ENCODE measurements at places on chromosomes 5 and 9.

DNA sequence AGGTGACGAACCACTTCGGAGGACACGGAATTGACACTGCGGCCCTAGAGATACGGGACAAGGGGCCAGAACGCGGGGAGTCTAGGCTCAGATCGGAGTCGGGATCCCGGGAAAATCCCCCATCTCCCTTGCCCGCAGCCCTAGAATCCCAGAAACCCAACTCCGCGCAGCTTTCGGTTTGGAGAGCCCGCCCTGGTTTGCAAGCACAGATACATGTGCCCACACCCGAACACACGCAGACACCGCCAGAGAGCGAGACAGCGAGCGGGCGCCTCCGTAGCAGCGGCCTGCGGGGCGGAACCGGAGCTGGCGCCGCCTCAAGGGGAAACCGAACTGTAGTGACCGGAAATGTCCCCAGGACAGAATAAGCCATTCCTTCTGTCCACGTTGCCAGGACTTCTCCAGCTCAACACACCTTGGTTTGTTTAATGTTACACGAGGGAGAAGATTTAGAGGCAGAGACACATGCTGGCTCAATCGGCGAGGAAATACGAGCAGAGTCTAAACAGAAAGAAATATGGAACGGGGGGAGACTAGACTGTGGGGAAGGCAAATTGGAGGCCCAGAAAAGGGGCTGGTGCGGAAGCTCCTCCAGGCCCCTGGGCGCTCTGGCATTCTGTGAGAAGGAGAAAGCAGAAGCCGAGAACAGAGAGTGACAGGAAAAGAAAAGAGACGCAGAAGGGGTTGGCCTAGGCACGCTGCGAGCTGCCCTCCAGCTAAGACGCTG is 2.9 kb upstream of the PAX5 start:
- peak; percentile 44 for DNase-seq

- no peak for DNase-seq
These were observed 7.0 kb upstream of the MVB12B start for GRCh38 chr9:126319671-126320070.

GRCh38 chr9:88816141-88816540 is 175.1 kb upstream of the S1PR3 start:
- no peak for DNase-seq

GRCh38 chr5:169029661-169030274 is 271.2 kb downstream of the SLIT3 start:
- no peak for DNase-seq

- DNase-seq: peak; percentile 15
These were observed 21.0 kb upstream of the SUSD3 start for GRCh38 chr9:93037476-93037971.

DNA sequence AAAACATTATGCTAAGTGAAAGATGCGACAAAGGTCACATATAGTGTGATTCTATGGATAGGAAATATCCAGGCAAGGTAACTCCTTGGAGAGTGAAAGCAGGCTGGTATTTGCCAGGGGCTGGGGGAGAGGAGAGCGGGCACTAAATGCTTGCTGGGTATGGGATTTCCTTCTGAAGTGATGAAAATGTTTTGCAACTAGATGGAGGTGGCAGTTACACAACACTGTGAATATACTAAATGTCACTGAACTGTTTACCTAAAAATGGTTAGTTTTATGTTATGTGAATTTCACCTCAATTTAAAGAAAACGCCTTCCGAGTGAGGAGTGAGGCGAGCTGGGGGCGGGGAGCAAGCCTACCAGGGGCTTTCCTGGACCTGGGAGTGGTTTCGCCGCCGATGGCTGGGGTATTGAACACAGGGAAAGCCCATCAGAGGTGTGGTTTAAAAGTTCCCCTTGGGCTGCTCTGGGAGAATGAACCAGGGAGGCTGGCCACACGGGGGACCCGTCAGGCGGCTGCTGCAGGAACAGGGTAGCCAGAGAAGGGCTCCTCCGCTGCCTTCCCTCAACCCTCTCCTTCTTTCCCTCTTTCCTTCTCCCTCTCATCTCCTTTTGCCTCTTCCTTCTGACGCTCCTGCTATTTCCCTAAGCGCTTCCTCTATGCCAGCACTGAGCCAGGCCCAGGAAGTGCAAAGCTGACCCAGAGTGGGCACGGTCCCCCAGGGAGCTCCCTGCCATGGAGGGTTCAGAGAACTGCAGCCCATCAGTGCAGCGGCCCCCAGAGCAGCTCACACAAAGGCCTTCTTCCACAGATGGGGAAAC is 4.9 kb downstream of the AKNA start:
- peak; percentile 77 for DNase-seq

DNA sequence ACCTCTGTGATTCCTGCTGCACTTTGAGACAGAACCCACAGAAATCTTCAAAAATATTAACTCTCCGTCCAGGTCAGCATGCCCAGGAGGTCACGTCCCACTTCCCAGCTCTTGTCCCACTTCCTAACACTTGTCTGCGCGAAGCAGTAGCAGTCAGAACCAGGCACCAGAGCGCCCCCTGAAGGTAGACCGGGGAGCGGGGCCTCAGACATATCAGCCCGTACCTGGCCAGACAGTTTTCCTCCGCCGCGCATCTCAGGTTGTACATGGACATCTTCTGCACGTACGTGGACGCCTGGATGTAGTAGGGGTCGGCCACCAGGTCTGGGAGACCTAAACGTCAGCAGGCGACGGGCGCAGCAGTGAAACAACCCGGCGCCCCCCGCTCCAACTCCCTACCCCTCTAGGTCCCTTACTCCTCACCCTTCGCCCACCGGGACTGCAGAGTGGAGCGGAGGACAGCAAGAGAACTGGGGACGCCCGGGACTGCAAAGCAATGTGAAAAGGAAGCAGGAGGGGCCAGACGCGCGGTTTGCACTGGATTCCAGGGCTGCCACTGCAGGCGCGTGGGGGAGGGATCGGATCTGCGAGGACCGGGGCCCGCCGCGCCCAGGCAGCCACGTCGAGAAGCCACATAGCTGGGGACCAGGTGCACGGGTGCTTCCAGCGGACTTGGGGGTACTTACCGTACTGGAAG is 1.2 kb downstream of the LOX start:
- peak; percentile 32 for DNase-seq

DNA sequence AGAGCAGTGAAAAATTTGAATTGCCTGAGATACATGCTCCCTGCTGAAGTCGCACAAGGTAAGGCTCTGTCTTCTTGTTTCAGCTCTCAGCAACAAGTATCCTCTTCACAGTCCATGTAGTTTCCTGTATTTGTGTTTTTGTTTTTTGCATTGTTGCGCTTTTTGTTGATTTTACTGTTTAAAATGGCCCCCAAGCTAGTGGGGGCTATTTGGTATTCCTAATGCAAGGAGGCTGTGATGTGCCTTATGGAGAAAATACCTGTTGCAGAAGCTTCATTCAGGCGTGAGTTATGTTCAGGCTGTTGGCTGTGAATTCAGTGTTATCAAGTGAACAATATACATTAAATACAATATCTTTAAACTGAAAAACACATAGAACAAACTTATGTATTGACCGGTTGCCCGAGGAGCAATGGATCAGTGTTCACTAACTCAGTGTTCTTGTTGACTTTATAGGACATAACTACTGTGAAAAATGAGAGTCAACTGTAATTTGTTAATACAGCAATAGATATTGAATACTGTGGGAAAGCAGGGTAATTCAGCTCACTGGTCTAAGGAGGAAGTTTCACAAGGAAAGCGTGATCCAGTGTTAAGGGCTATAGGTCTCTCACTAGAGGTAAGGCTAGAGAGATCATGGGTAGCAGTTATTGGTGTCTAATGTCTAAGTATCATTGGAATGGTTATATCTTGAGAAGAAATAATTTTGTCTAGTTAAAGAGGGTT is 150.5 kb downstream of the GCNT1 start:
- DNase-seq: no peak

GRCh38 chr9:35660966-35661415 is 2.9 kb downstream of the CCDC107 start:
- DNase-seq: no peak

DNA sequence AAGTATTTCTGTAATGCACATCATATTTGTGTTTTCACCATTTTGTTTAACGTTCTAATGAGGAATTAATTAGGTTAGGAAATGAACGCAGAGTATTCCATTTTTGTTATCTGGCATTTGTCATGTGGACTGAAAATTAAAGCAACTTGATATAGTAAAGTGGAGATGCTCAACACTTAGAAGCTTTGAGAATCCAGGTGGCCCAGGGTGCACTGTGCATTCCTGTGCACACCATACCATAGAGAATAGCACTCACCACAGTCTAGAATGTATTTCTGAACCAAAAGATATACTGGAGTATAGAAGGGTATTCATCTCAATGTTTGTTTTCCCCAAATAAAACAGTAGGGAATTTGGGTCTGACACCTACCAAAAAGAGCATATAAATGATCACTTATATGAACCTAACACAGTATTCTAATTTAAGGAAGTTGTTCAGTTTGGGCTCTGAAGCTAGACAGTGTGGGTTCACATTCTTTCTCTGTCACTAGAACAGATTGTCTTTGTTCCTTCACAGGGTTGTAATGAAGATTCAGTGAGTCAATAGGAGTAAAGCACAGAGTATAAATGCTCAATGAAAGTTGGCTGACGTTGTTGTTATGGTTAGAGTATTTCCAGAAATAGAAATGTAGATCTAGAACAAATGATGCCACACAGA is 125.6 kb upstream of the DMRT1 start:
- no peak for DNase-seq

DNA sequence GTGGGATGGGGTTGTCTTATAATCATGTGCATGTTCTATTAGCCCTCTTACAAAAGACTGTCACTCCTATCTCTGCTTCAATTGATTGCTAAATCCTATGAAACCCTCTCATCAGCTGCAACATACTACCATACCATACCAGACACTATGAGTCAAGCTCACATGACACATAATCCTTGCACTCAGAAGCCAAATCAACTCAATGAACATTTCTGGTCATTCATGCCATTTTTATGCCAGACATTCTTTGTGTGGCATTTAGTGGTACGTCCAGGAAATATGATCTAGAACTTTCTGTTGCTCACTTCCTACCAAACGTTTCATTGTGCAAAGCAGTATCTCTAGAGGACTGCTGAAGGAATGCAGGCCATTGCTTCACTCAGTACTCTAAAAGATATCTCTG is 159.2 kb upstream of the GNA14 start:
- DNase-seq: no peak
